ENCODE measurements at places on chromosomes 3 and 15.

DNA sequence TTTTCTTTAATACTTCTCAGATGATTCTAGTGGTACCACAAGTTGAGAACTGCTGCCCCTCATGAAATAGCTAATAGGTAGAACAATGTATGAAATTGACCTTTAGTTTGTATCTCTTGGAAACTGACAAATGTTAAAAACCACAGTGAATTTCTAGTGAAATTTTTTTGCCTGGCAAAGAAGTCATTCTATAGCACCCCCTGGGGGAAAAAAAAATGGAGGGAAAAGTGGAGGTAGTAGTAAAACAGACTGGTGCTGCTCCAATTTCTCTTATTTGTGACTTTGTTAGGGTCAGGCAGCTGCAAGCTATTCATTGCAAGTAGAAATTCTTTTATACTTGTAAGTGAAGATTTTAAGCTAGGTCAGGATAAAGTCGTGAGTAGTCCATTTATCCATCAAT, 605.0 kb downstream of the NLGN1 start:
- peak; percentile 9 for DNase-seq
- no peaks in the 10 kb centered on the region for H3K36me3 ChIP-seq
- no peak overlapping the region for H3K4me3 ChIP-seq

DNA sequence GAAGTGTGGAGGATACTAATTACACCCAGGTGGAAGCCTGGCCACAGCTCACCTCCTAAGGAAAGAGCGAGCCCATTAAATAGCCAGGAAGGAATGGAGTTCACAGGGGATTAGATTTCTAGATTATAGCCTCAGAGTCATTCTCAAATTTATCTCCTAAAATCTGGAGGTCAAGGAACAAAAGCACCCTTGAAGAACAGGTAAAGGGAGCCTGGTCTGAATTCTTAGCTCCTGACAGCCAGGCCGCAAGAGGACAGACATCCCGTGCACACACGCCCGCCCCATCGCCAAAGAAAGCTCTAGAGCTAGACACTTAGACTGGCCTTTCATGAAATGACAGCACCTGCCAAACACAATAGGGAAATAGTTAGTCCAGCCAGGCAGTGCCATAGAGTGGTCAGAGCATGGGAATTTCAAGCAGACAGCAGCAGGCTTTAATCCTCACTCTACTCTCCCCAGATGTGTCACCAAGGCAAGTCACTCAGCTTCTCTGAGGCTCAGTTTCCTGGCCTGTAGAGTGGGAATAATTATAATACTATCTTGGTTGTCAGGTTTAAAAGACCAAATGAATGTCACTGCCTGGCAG, 59.2 kb downstream of the LIPC start:
- H3K4me3 ChIP-seq, result no peak overlapping the region
- no peaks in the 10 kb centered on the region for H3K36me3 ChIP-seq
- H3K27ac ChIP-seq, result no peak overlapping the region
- no peaks in the 10 kb centered on the region for H3K27me3 ChIP-seq
- no peak for DNase-seq
- peaks cover 10% of the 10 kb centered on the region for H3K4me1 ChIP-seq

DNA sequence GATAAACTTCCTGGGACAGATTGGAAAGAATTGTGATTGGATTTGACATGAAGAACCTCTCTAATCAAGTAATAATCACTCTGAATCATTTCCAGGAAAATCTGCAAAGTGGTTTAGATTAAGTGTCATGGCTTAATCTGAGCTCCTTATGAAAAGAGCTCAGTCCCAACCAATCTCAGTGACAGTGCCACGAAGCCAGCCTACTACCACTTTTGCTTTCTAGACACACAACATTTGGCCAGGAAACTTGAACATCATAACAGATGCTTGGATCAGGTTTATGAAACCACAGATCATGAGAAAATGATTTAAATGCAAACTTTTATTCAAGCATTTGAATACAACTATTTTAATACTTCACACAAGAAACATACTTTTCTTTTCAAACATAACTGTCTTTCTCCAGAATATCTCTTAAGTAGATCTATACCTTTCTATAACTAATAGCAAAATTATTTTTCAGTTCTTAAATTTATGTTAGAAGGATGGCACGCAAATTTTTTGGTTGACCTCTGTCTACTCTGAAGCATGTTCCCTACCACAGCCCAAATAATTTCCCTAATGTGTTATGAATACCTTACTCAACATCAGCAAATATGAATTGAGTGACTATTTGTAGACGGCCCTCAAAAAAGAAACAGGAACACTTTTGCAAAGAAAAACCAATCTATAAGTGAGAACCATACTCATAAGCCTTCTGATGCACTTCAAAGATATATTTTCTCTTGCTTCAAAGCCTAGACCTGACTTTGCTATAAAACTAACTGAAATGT, 495.0 kb upstream of the ZNF385D start:
- H3K27me3 ChIP-seq, result no peaks in the 10 kb centered on the region
- no peaks in the 10 kb centered on the region for H3K36me3 ChIP-seq
- no peak overlapping the region for H3K27ac ChIP-seq
- DNase-seq, result peak; percentile 56
- H3K4me3 ChIP-seq, result no peak overlapping the region
- H3K4me1 ChIP-seq, result no peaks in the 10 kb centered on the region

DNA sequence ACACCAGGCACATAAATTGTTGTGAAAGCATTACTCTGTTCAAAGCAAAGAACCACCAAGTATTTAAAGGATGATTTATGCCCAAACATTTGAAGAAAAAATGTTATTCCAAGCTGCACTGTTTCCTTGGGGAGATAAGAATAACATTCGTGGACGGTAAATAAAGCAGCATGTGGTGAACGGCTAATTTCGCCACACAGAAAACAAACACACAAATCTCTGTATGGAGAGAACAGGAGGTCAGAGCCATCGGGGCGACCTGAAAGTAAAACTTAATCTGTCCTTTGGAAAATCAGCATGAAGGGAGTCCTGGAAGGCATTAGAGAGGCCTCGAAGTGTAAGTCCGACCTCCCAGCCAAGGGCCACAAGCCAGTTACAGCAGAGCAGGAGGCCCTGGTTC, 27.1 kb upstream of the GABRG3 start:
- no peak overlapping the region for H3K27ac ChIP-seq
- no peaks in the 10 kb centered on the region for H3K4me1 ChIP-seq
- DNase-seq, result no peak

- no peaks in the 10 kb centered on the region for H3K36me3 ChIP-seq
- H3K27me3 ChIP-seq, result peaks cover 3% of the 10 kb centered on the region
- no peak overlapping the region for H3K4me3 ChIP-seq
- no peak for DNase-seq
Measured at GRCh38 chr15:59569477-59569876, 42.1 kb upstream of the GCNT3 start.

GRCh38 chr3:152335273-152335672, 66.5 kb downstream of the MBNL1 start:
- H3K27me3 ChIP-seq, result no peaks in the 10 kb centered on the region
- no peak overlapping the region for H3K27ac ChIP-seq
- DNase-seq, result no peak

GRCh38 chr3:64815195-64815631, 127.4 kb upstream of the ADAMTS9 start:
- no peak overlapping the region for H3K4me3 ChIP-seq
- no peak overlapping the region for H3K27ac ChIP-seq
- no peak for DNase-seq
- no peaks in the 10 kb centered on the region for H3K36me3 ChIP-seq

DNA sequence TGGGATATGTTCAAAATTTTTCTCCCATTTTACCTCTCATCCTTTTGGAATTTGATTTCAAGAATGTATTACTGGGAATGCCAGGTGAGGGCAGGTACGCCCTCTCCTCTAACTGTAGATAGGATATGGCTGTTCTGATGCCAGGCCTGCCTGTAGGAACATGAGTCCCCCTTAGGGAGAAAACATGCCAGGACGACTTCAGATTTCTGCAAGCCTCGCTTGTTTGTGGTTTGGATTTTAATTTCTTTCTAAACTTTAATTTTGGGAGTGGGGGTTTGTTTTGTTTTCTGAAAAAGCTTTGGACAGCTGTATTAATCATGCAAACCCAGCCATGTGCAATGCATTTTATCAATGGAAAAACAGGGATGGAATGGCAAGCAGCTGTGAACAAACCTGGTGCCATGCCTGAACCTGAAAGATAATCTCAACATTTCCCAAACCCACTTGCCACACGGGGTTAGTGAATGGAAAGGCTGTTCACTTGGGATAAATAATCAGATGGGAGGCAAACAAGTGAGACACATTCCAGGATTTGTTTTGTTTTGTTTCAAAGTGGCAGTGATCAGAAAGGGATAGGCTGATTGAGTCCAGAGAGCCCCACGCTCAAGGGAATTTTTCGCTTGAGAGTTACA, 207.6 kb downstream of the GAP43 start:
- H3K4me3 ChIP-seq, result no peak overlapping the region
- H3K27ac ChIP-seq, result no peak overlapping the region
- no peaks in the 10 kb centered on the region for H3K4me1 ChIP-seq
- no peaks in the 10 kb centered on the region for H3K36me3 ChIP-seq
- H3K27me3 ChIP-seq, result peaks cover 2% of the 10 kb centered on the region

DNA sequence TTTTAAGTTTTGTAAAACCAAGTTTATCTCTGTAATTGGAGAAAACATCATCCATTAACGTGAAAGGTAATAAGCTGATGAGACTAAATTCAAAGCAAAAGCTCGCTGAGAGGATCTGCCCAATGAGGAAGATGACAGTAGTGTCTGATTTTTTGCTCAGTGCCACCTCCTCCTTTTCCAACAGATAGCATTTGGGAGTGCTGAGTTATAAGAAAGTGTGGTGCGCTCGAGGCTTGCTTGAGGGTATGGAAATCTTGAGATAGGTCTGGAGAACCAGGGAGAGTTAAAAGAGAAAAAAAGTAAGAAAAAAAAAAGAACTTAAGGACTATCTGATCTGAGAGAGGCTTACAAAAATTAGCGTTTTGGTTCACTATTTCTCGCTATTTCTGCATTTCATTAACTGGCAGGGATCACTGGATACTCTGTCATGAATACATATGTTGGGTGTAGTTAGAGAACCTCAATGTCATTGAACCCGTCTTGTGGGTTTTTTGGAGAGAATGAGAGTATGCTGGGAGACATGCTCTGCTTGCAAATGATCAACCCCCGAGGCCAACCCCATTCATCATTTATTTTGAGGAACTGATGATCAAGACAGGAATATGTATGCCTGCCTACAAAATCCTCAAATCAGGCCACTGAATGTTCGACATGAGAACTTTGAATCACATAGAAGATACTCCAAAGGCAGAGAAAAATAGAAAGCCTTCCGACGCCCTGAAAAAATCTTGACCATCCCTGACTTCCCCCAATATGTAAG, 973 bp upstream of the USP13 start:
- peaks cover 3% of the 10 kb centered on the region for H3K36me3 ChIP-seq
- no peak overlapping the region for H3K27ac ChIP-seq
- peak overlapping the region; percentile 67 for H3K4me3 ChIP-seq
- DNase-seq, result peak; percentile 69
- H3K27me3 ChIP-seq, result no peaks in the 10 kb centered on the region

GRCh38 chr3:176950743-176951142, 246.5 kb downstream of the TBL1XR1 start:
- H3K4me1 ChIP-seq, result no peaks in the 10 kb centered on the region
- no peak overlapping the region for H3K4me3 ChIP-seq
- no peaks in the 10 kb centered on the region for H3K27me3 ChIP-seq
- H3K27ac ChIP-seq, result no peak overlapping the region

- peaks cover 64% of the 10 kb centered on the region for H3K27me3 ChIP-seq
- peaks cover 20% of the 10 kb centered on the region for H3K4me1 ChIP-seq
- H3K36me3 ChIP-seq, result no peaks in the 10 kb centered on the region
- no peak for DNase-seq
- no peak overlapping the region for H3K4me3 ChIP-seq
Measured at GRCh38 chr15:65418596-65418995, 4.2 kb downstream of the IGDCC4 start.

- DNase-seq, result no peak
- no peaks in the 10 kb centered on the region for H3K36me3 ChIP-seq
- no peak overlapping the region for H3K4me3 ChIP-seq
- H3K27me3 ChIP-seq, result no peaks in the 10 kb centered on the region
- no peak overlapping the region for H3K27ac ChIP-seq
- H3K4me1 ChIP-seq, result no peaks in the 10 kb centered on the region
Measured at GRCh38 chr15:36936613-36937012, 163.7 kb downstream of the MEIS2 start.

DNA sequence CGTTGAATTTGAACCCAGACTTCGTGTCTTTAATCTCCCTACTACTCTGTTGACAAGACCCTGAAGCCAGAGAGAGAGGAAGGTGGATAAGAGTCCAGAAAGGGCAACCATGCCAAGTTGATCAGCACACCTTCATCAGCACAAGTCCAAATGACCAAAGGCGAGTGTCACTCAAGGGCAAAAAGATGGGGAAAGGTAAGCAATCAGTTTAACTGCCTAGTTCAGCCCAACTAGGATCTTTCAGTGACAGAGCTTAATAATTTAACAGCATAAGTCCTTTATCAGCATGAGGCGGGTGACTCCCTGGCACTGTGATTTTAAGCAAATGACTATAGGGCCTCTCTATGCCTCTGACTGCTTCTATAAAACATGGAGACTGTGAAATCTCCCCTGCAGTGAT, 6.2 kb downstream of the SUCLG2 start:
- no peak overlapping the region for H3K27ac ChIP-seq
- no peaks in the 10 kb centered on the region for H3K36me3 ChIP-seq
- peaks cover 57% of the 10 kb centered on the region for H3K27me3 ChIP-seq
- H3K4me3 ChIP-seq, result no peak overlapping the region
- no peak for DNase-seq

DNA sequence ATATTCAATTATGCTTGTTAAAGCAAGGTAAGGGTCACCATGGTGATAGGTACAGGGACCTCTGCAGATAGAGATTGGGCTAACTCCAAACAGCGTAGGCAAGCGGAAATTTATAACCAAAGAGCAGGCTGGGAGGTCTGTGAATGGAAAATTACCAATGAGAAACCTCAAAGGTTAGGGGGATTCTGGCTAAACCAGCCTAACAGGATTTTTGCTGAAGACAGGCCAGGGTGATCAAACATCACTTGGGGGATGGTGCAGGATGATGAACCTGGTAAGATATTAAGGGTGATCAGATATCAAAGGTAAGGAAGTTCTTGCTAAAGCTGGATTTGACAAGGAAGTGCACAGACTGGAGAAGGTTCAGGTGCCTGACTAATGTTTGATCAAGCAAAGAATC, 35.3 kb upstream of the SNRPN start:
- H3K36me3 ChIP-seq, result no peaks in the 10 kb centered on the region
- no peak overlapping the region for H3K27ac ChIP-seq
- peaks cover 2% of the 10 kb centered on the region for H3K27me3 ChIP-seq
- H3K4me1 ChIP-seq, result no peaks in the 10 kb centered on the region
- no peak for DNase-seq
- H3K4me3 ChIP-seq, result no peak overlapping the region

All from common myeloid progenitor, CD34-positive (primary cell).